ENCODE measurements at places on chromosomes 1 and 21.

GRCh38 chr1:8155528-8156186 is 129.5 kb upstream of the ERRFI1 start:
- DNase-seq, result no peak

DNA sequence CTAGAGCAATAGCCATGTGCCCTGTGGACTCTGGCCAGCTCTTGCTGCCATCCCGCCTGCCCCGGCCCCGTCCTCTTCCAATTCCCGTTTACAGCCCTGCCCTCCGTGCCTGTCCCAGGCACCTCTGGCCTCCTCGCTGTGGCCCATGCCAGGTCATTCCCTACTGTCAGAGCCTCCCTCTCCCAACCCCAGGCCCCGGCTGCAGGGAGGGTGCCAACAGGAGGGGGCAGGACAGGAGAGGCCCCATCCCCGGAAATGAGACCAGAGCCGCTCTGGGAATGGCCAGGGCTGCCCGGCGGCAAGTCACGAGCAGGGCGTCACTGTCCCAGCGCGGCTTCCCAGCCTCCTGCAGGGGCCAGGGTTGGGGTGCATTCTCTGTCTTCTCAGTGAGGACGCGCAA is 23.5 kb upstream of the TSPEAR start:
- DNase-seq, result no peak

DNA sequence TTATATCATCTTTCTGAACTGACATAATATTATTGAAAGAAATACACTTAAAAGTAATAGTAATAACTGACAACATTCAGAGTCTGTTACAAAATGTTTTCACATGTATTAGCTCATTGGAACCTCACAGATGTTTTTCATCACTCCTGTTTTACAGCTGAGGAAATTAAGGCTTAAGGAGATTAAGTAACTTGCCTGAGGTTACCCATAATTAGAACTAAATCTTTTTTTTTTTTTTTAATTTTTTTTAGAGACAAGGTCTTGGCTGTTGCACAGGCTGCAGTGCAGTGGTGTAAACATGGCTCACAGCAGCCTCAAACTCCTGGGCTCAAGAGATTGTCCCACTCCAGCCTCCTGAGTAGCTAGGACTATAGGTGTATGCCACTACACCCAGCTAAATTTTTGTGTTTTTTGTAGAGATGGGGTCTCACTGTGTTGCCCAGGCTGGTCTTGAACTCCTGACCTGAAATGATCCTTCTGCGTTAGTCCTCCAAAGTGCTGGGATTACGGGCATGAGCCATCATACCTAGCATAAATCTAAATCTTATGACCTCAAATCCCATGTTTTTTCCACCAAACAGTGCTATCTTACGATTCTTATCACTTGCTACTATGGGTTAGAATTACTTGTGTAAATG is 64.7 kb upstream of the MACF1 start:
- no peak for DNase-seq

DNA sequence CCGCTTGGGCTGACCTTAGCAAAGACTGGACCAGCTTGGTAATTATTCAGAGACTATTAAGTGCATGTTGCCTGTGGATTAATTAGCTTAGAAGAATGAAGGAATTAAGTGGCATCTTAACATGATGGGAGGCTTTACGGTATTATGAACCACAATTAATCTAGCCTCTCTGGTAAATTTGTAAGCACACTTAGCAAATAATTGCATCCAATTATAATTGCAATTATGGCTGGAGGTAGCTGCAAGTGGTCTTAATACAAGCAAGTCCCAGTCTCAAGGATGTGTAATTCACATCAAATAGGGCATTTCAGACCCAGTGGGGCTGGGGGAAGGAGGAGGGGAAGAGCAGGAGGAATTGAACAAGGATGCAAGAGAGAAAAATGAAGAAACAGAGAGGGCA is 151.6 kb downstream of the CNIH3 start:
- no peak for DNase-seq

GRCh38 chr1:233496993-233497392 is 116.9 kb upstream of the KCNK1 start:
- no peak for DNase-seq

DNA sequence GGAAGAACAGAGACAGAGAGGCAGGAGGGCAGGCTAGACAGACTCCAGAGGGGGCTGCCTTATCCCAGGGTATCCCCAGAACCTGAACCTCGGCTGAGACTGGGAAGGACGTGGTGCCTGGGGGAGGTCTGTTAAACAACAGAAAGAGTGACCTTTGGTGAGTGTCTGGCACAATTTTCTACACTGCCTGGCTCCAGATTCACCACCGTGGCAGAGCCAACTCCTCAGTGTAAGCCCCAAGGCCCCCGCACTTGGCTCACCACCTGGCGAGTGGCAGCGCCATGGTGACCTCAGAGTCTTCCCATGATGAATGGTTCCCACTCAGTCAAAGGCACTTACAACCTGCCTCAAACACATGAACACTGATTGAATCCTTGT is 6.5 kb downstream of the RD3 start:
- DNase-seq, result no peak

DNA sequence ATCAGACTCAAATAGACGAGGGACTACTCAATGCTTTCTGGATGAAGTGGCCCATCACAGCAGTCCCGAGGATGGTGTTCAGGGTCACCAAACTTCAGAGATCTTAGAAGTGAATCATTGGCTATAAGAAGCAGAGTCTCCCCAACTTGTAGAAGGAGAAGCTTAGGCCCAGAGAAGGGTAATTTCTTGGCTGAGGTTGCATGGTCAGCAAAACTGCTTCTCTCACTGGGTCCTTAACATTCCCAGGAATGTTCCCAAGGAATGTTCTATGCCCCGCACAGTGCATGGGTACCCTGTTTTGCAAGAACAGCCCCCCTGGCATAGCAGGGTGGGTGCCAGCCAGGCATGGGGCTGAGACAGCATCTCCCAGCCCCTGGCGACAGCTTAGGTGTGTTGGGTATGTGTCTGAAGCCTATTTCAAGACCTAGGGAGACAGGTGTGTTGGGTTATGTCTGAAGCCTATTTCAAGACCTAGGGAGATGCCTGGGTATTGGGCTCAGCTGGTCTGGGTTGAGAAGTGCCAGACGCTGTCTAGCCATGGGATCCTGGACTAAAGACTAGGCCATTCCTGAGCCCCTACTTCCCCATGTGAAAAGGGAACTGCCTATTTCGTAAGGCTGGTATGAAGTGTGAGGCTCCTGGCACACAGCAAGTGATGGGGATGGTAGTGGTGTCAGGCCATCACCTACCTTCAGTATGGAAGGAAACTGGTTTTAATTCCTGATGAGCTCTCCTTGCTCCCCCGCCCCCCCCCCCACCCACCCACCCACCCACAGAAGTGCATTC is 26.1 kb downstream of the PADI6 start:
- no peak for DNase-seq

DNA sequence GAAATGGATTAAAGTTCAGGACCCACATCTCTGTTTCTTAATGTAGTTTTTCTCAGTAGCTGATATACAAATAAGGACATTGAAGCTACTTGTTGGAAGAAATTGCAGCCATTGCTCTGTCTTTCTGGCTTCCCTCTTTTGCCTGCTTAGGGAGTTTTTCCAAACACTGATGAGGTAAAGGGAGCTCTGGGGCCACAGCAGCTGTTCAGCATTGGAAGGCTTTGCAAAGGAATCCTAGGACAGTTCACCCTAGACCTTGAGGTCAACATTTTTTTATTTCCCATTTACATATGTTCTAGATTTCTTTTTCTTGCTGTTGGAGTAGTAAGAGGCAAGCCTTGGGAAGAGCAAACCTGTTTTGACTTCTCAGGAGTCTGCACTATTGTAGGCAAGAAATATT is 126.9 kb upstream of the PLPPR5 start:
- no peak for DNase-seq

- no peak for DNase-seq
These were observed 189.8 kb downstream of the CLIC6 start for GRCh38 chr21:34858559-34858958.
